ENCODE measurements at places on chromosomes 7 and 10.

DNA sequence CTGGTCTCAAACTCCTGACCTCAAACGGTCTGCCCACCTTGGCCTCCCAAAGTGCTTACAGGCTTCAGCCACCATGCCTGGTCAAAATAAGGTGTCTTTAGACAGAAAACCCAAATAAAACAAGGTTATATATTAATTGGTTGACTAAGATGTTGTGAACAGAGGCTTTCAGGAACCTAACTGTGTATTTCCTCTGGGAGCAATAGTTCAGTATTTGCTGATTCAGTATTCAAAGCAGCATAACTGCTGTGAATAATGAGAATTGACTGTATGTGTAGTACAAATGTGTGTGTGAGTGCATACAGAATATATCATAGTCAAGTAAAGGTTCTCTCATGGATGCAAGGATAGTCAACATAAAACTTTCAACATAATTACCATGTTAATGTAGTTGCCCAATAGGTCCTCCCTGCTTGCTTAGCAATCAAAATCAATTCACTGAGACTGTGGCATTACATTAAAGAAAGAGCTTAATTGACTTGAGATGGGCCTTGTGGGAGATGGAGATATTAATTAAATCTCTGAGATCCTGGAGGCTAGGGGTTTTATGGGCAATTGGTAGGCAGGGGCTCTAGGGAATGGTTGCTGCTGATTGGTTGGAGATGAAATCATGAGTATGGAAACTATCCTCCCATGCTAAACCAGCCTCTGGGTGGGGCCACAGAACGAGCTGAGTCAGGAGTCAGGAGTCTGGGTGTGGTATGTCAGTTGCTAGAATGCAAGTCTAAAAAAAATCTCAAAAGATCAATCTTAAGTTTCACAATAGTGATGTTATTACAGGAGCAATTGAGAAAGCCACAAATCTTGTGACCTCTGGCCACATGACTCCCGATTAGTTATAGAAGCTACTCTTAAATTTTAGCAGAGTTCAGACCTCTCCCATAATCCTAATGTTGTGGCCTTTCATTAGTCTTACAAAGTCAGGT is 162.7 kb downstream of the AKR1D1 start:
- no peak for DNase-seq

GRCh38 chr10:13527864-13528122 is 1.0 kb downstream of the BEND7 start:
- DNase-seq, result no peak

DNA sequence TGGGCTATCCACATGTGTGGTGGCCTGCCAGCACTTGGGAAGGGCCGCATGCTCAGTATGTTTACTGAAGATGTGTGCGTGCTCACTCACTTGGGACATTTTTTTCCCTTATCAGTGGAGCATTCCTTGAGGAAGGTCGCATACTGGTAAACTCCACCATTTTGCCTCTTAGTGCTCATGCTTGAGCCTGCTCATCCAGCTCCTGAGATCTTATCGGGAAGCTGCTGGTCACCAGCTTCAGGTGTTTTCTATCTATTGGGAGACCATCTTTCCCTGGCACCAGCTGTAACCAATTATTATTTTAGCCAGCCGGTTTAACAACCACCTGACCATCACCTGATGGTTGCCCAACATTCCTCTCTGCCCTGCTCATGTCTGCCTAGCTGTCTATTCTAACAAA is 35.0 kb upstream of the TRIM24 start:
- no peak for DNase-seq

- no peak for DNase-seq
These were observed 87.8 kb downstream of the ABCC2 start for GRCh38 chr10:99870123-99870730.

GRCh38 chr10:44878706-44879530 is 32.2 kb upstream of the TMEM72 start:
- peak; percentile 68 for DNase-seq

- DNase-seq, result peak; percentile 22
These were observed 512 bp upstream of the VIM start for GRCh38 chr10:17227367-17228090.

DNA sequence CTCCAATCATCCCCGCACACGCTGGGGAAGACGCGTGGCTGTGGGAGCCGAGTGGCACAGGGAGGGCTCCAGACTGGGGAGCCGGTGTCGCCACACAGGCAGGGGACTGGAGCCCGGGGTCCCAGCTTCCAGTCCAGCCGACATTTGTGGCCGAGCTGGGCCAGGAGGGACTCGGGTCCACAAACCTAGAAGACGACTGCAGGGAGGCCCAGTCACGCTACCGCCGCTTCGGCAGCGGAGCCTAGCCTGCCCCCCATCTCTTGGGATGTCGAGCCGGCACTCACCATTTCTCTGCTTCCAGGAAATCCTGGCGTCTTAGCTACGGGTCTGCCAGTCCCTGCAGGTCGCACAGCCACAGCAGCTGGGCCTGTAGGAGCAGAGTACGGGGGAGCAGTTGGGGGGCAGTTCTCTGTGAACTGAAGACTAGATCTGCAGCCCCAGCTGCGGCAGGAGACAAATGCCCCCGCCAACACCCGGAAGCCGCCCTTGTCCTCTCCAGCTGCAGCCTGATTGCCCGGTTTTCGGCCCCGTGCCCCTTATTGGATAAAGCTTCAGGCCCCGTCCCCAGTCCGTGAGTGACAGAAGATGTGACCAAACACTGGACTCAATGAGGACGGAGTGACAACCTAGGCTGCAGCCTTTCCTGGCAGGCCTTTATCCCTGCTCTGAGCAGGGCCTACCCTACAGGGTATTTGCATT is 270.7 kb downstream of the ZNF33B start:
- no peak for DNase-seq

DNA sequence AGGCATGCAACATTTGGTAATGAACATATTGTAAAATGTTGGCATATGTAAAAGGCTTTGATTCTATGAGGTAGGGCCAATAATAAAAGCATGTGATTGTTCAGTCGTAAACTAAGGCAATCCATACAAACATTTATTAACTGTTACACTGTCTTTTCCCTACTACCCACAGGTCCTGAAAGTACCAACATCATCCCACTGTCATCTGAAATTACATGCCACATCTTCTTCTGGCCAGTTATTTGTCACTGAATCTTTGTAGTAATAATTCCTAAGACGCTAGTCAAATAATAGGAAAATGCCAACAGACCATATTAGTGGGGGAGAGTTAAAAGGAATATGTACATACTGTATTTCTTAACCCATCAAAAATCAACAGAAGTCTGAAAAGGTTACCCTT is 27.2 kb downstream of the DNAJC1 start:
- no peak for DNase-seq

DNA sequence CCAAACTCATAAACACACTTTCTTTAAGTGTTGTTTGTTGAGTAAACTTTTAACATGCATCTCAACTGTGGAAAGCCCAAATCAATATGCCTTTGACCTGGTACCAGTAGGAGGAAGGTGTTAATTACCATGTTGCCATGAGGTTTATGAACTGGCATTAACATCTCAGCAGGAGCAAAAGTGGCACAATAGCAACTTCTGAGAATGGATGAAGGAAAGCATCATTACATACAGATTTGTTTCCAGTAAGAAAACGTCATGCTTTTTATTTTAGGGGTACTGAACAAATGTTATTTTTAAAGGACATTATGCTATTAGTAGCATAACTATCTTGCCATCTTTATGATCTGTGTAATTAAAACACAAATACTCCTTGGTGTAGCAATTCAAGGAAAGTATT is 51.1 kb downstream of the ARMC3 start:
- no peak for DNase-seq

GRCh38 chr7:19674266-19674960 is 34.4 kb downstream of the POLR1F start:
- DNase-seq, result no peak

DNA sequence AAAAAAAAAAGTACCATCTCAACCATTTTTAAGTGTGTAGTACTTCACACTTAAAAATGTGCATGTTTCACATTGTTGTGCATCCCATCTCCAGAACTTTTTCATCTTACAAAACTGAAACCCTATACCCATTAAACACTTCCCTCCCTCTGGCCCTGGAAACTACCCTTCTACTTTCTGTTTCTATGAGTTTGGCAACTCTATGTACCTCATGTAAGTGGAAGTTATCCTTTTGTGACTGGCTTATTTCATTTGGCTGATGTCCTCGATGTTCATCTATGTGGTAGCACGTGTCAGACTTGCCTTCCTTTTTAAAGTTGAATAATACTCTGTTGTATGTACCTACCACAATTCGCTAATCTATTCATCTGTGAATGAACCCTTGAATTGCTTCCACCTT is 12.2 kb downstream of the KCNMA1 start:
- no peak for DNase-seq

DNA sequence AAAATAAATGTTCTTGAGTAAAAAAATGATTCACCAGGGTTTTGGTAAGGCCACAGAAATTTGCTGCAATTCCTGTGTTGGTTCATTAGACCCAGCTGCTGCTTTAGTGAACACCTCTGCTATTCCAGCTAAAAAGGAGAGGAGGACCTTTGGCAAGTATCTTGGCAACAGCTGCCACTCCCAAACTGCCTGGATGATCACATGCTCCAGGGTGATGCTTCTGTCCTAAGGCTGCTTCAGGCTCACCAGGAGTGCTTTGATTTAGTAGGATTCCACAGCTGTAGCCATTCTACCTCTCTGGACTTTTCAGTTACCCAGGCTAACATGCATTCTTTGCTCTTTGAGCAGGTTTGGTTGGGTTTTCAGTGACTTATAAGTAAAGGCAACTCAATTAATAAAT is 82.6 kb upstream of the NPVF start:
- no peak for DNase-seq

DNA sequence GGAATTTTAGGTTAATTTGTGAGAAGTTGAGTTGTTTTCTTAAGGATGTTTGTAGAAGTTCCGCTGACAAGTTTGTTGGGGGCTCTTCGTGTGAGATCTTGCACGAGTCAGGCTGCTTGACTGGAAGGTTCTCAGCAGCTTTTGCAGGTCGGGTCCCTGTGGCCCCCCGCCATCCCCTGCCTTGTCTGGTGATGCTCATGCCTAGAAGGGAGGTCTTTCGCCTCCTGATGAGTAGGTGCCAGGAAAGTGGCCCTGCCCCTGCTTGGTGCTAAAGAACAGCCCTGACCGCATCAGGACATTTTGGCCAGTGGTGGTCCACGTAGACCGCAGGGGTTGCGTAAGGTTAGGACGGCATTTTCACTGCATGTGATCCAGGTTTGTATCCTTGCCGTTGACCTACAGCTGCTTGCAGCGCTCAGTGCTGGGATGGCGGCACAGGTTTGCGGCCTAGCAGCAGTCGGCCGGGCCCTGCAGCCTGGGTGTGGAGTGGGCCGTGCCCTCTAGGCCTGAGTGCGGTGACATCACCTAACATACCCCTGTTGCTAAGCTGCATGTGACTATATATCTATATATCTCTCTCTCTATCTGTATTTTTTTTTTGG is 62.4 kb downstream of the DNAJB6 start:
- no peak for DNase-seq

- DNase-seq, result no peak
These were observed 184.7 kb upstream of the SH2B2 start for GRCh38 chr7:102101926-102102325.

GRCh38 chr7:35424869-35425495 is 171.1 kb upstream of the TBX20 start:
- peak; percentile 38 for DNase-seq

GRCh38 chr10:11242443-11243387 is 225.0 kb downstream of the CELF2 start:
- DNase-seq, result no peak

DNA sequence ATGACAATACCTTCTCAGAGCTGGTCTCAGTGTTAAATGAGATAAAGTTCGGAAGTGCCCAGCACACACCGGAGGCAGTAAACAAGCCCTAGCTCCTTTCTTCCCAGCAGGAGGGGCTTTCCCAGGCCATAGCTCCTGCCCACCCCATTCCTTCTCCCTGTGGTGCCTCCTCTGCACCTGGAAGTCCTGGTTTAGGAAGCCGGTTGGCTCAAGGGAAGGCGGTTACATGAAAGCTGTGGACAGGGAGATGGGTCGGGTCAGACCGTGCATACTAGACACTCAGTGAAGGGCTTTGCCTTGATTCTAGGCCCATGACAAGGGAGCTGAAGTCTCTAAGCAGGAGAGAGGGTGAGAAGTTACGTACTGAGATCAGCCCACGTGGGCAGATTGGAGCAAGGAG is 8.6 kb downstream of the BEND7 start:
- DNase-seq, result no peak

- DNase-seq, result no peak
These were observed 370.6 kb upstream of the IGFBP3 start for GRCh38 chr7:46291601-46292150.

DNA sequence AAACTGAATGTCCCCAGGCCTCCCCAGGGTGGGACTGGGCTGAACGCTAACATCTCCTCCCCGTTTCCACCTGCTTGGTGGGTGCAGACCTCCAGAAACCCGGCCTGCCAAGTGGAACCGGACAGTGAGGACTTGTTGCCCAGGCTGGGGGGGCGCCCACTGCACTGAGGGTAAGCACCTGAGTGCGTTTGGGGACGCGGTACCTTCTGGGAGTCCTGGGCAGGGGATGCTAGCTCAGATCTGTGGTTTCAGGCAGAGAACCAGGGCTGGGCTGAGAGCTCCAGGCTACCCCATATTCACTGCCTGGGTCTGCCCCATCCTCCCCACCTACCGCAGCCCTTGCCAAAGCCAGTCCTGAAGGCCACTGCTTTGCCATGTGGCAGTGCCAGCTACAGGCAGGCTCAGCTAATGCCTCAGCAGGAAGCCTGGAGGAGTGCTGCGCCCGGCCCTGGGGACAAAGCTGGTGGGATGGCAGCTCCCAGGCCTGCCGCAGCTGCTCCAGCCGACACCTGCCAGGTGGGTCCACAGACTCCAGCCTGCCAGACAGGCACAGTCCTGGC is 3.5 kb upstream of the ZNF467 start:
- DNase-seq, result no peak

All from T-cell (primary cell).